Spleen (tissue), 13 donors: ENCODE measurements at places on chromosomes 4 and X.

GRCh38 chr4:173314715-173315114, 19.4 kb downstream of the HMGB2 start:
- no peak for DNase-seq

DNA sequence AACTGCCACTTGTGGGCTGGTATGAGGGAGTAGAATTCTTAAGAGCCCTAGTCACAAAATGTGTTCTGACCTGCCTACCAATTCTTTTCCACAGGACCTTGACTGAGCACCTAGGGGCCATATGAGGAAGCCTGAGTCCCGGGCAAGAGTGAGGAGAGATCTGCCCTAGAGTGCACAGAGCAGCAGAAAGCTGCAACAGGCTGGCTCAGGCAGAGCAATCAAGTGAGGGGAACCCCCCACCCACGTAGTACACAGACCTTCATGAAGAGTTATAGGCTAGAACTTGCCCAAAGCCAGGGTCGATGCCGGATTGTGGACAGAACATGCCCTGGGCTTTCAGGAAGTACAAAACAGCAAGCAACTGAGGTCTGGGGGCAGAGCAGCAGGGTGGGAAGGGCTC, 117.0 kb downstream of the SPOCK3 start:
- no peak for DNase-seq

DNA sequence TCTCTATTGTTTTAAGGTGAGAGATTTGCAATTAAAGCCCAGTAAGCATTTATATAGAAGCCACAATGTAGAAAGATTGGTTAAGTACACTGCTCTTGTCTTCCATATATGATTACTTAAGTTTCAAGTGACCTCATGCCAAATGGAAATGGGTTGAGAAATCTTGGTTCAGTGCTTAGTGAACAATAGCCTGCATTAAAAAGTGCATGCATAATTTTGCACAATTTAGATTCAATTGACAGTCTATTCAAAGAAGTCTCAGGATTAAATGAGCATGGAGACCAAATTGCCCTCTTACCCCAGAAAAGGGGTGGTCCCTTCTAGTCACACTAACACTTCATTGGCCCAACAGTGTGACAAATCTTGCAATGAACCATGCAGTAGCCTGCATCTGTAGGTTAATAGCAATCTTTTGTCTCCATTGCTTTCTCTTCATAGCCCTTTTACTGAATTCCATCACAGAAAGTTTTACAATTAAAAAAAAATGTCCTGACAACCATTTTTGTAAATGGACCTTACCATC, 93.6 kb downstream of the HHIP start:
- no peak for DNase-seq

DNA sequence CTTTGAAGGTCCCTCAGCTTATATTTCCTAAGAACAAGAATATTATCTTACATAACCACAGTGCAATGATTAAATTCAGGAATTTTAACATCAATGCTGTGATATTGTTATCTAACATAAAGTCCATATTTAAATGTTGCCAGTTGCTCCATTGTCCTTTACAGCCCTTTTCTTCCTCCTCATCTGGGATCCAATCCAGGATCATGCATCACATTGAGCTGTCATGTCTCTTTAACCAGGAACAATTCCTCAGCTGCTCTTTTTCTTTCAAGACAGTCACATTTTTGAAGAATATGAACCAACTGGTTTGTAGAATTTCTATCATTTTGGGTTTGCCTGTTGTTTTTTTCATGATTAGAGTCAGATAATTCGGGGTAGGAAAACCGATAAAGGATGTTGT, 12.0 kb downstream of the TMSB4X start:
- no peak for DNase-seq

DNA sequence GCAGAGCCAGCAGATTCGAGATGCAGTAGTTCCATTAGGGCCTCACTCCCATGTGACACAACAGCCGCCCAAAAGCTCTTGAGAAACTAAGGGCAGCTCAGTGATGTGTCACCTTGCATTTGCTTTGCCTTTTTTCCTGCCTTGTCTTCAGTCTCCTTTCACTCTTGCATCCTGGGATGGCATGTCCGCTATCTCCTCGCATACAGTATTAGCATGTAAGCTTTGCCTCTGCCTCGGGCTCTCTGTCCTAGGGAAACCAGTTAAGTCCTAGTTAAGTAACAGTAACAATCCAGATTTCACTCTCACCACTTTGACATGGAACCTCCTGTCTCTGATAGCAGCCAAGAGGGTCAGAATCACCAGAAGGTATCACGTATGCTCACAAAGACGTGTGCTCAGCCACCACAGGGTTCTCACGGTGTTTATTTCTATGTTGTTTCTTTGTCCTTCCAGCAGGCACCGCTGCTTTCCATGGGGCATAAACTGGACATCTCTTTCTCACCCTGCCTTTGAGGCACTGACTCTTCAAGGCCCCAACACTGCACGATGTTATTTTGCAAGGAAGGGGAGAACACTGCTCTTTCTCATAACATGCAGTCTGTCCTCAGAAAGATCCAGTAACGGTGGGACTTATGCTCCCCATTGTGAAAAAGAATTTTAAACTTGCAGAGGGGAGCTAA, 26.7 kb upstream of the SORBS2 start:
- no peak for DNase-seq

DNA sequence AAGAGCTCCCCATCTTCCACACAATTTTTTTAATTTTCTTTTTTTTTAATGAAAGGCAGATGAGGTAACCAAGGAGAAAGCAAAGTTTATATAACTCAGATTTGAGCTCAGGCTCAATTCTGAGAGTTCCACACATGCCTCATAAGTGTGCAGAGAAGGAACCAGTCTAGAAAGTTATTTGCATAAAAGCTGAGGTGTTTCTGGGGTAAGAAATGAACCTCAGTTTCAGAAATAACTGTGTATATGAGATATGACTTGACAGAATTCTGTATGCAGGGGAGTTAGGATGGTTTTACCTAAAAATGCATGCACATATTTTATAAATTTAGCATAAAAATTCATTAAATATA, 51.3 kb downstream of the DTHD1 start:
- DNase-seq, result no peak

- DNase-seq, result no peak
These were observed 308.1 kb upstream of the GATB start for GRCh38 chr4:152068866-152069265.

DNA sequence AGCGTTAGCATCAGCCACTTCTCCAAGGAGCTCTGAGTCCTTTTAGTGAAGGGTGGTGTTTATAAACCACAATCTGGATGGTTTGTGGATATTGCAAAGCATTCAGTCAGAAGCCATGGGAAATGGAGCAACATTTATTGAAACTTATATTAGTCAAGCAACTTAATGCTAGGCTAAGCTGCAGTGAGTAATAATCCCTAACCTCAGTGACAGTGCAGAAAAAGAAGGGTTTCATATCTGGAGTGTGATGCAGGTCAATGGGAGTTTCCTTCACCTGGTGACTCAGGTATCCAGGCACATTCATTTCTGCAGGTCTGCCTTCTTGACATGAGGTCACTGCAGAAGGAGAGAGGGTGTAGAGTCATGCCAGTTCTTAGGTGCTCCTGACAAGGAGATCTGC, 10.4 kb upstream of the DRD5 start:
- DNase-seq, result no peak

DNA sequence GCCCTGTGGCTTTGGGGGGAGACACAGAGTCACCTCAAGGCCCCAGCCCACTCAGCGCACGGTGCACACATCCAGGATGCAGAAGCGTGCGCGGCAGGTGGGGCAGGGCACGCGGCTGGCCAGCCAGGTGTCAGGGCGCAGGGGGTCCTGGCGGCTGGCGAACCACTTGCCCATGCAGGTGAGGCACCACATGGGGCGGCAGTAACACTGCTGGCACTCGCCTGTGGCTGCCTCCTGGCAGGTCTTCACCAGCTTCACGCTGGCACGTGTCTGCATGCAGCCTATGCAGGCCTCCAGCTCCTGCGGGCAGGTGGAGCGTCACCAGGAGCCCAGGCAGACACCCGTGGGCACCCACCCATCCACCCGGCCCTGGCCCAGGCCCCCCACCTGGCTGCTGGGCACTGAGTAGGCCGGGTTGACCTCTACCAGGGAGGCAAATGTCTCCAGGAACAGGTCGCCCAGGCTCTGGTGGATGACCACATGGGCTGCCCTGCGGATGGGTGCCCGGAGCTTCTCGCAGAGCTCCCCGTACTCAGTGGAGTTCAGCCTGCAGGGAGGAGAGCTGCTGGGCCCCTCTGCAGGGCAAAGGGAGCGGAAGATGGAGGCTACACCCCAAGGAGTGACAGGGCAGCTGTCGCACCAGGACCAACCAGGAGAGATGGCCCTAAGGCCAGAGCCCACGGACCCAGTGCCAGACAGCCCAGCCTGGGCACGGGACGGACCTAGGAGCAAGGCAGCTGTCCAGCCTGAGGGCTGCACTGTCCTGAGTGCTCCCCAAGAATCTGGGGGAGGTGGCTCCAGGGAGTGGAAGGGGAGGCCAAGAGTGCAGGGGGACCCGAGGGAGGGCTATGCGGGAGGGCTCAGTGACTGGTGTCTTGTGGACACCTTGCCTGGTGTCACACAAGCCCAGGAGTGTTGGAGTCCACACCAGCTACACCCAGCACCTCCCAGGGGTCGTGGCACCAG, 3.7 kb downstream of the TMEM129 start:
- DNase-seq, result peak; percentile 82

- no peak for DNase-seq
These were observed 310.7 kb downstream of the STK32B start for GRCh38 chr4:5361968-5362367.

DNA sequence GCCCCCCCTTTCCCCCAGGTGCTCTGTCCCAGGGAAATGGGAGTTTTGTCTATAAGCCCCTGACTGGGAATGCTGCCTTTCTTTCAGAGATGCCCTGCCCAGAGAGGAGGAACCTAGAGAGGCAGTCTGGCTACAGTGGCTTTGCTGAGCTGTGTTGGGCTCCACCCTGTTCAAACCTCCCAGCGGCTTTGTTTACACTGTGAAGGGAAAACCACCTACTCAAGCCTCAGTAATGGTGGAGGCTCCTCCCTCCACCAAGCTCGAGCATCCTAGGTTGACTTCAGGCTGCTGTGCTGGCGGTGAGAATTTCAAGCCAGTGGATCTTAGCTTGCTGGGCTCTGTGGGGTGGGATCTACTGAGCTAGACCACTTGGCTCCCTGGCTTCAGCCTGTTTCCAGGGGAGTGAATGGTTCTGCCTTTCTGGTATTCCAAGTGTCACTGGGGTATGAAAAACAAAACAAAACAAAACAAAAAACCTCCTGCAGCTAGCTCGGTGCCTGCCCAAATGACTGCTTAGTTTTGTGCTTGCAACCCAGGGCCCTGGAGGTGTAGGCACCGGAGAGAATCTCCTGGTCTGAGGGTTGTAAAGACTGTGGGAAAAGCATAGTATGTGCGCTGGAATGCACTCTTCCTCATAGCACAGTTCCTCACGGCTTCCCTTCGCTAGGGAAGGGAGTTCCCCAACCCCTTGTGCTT, 41.7 kb downstream of the ITM2A start:
- peak; percentile 37 for DNase-seq

- peak; percentile 92 for DNase-seq
These were observed 10.2 kb downstream of the HNRNPH2 start for GRCh38 chrX:101417981-101418841.

- DNase-seq, result no peak
These were observed 71.7 kb downstream of the ANXA10 start for GRCh38 chr4:168164045-168164444.

DNA sequence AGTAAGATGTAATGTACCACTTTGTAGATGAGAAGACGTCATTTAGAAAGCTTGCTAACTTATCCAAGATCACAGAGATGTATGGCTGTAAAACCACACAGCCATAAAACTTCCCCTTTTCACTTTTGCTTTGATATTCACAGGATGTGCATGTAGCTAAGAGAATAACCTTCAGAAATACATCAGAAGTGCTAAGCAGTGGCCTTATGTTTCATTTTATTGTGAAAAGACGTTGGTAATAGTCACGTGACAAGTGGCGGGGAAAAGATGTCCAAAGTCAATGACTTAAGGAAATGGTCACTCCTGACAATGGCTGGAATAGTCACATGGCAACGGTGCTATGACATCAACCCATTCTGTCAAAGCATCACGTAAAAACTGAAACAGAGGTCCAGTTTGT, 12.9 kb upstream of the WDR17 start:
- DNase-seq, result no peak

GRCh38 chr4:20882500-20882899, 182.2 kb downstream of the PACRGL start:
- DNase-seq, result no peak

- no peak for DNase-seq
These were observed 279.1 kb upstream of the NRK start for GRCh38 chrX:105543283-105543682.

DNA sequence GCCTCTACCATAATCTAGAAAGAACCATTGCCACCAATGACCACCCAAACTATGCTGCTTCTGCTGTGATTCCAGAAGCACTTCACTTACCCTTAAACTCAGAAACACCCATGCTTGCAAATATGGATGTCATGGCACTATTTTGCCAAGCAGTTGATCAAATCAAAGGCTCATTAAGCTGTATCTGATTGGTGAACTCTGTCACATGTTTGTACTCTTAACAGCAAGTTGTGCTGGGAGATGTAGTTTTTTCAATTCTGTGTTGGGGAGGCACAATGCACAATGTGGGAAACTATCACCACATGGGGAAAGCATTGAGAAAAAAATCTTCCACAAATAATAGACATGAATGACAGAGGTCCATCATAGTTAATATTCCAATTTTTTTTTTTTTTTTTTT, 19.2 kb upstream of the SPCS3 start:
- DNase-seq, result no peak

DNA sequence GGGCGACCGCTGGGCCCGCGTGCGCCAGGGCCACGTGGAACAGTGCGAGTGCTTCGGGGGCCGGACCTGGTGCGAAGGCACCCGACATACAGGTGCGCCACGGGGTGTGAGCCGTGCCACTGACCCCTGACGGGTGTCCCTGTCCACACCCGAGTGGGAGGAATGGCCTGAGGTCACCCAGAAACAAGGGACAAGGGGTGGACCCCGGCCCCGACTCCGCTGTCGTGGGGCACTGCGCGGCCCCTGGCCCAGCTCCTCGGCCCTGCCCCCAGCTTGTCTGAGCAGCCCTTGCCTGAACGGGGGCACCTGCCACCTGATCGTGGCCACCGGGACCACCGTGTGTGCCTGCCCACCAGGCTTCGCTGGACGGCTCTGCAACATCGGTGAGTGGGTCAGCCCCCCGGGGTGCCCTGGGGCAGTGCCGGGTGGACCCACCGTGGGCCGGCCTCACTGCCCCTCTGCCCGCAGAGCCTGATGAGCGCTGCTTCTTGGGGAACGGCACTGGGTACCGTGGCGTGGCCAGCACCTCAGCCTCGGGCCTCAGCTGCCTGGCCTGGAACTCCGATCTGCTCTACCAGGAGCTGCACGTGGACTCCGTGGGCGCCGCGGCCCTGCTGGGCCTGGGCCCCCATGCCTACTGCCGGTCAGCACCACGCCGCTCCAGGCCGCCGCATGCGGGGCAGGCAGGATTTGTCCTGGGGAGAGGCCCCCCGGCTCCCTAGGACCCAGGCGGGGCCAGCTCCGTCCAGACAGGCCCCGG, 2.8 kb downstream of the HGFAC start:
- no peak for DNase-seq

GRCh38 chr4:836003-836511, 10.1 kb upstream of the CPLX1 start:
- peak; percentile 63 for DNase-seq

GRCh38 chrX:134158821-134159512, 78.0 kb upstream of the CCDC160 start:
- DNase-seq, result no peak

- no peak for DNase-seq
These were observed 32.8 kb downstream of the CTBP1 start for GRCh38 chr4:1216076-1216614.
